D341Med (cell line): ENCODE measurements at places on chromosomes 5 and 9.

DNA sequence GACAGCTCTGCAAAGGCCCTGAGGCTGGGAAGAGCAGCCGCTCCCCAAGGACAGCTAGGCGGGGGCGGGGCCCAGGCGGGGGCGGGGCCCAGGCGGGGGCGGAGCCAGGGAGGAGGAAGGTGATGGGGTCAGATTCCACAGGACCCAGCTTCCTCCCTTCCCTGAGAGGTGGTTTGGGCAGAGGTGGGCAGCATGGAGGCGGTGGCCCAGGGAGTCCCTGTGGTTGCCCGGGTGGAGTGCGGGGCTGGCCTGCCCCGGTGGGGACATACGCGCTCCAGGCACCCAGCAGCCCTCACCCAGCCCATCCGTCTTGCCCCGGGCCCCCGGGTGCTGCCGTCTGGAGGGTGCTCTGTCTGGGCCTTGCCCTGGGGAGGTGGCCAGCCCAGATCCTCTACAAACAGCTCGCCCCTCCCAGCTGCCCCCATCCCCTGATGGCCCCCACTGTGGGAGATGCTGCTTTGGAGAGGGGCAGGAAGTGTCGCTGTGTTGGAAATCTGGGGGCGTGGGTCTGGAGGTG lies 11.0 kb upstream of the RNU6ATAC start:
- no peak for DNase-seq

DNA sequence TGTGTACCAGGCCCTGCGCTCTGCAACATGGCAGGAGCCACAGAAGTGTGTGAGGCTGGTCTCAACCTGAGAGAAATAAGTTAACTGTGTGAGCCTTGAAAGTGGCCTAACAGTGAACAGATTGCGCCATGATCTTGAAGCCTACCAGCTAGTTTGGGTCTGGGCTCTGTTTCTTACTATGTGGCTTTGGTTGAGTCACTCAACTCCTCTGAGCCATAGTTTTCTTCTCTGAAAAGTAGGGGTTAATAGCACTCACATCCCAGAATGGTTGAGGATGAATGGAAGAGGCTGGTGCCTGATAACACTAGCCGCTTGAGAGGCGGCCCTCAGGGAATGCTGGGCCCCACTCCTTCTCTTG lies 121.5 kb downstream of the RGS3 start:
- no peak for DNase-seq

GRCh38 chr9:72753266-72753893 lies 199.5 kb downstream of the ALDH1A1 start:
- DNase-seq, result no peak

GRCh38 chr5:7857926-7858632 lies 7.1 kb upstream of the CFAP90 start:
- DNase-seq, result no peak

GRCh38 chr5:57493034-57493433 lies 10.4 kb upstream of the ACTBL2 start:
- DNase-seq, result no peak

DNA sequence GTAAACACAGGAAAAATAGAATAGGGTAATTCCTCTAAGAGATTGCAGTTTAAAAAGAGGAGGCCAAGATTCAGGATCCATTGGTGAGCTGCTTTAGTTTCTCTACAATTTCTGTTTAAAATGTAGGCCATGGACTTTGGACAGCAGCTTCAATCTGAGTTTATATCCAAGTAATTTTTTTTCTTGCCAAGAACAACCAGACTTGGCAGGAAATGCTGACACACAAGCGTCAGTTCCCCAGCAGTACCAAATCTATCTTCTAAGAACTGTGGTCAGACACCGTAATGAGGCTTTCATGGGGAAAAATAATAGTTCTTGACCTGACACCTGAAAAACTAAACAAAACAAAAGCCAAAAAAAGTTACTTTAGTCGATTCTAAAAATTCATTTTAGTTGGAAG lies 528.8 kb downstream of the CSNK1G3 start:
- DNase-seq, result no peak

- no peak for DNase-seq
These were observed 48.1 kb upstream of the PRR16 start for GRCh38 chr5:120415985-120416384.

- DNase-seq, result no peak
These were observed 131.9 kb downstream of the CWC27 start for GRCh38 chr5:64900618-64901017.

DNA sequence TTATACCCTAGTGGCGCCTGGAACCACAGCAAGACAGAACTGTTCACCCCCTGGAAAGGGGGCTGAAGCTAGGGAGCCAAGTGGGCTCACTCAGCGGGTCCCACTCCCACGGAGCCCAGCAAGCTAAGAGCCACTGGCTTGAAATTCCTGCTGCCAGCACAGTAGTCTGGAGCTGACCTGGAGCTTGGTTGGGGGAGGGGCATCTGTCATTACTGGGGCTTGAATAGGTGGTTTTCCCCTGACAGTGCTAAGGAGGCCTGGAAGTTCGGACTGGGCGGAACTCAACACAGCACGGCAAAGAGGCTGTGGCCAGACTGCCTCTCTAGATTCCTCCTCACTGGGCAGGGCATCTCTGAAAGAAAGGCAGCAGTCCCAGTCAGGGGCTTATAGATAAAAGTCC lies 19.5 kb downstream of the BTNL3 start:
- DNase-seq, result no peak

DNA sequence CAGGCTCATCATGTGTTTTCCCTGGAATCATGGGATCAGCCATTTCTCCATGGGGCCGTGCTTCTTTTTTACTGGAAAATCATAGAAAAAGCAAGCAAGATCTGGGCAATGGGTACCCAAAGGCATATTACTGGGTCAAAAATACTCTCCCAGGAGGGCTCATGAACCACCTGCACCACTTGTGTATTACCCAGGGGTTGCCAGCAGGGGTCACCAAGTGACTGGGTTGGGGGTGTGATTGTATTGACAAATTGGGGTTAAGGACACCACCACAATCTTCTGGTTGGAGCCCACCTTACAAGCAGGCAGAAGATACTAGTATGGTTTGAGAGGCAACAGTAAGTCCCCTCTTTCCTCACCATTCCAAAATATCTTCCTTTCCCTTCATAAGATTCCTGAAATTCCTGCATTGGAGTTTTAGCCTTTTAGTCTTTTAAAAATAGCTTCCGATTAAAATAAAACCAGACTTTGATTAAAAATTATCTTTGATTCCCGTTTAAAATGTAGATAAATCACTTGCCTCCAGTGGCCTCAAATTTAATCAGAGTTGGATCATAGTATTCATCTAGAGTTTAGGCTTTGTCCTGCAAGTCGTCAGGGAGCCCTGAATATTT lies 603.3 kb downstream of the KIF4B start:
- DNase-seq, result peak; percentile 78
